Activated T-helper 1 cell treated with Interleukin-2 at 50 U/mL for 16 hours (primary cell): ENCODE measurements at places on chromosomes 1 and 21.

GRCh38 chr1:223500560-223501425 lies 107.6 kb downstream of the CCDC185 start:
- DNase-seq = no peak

DNA sequence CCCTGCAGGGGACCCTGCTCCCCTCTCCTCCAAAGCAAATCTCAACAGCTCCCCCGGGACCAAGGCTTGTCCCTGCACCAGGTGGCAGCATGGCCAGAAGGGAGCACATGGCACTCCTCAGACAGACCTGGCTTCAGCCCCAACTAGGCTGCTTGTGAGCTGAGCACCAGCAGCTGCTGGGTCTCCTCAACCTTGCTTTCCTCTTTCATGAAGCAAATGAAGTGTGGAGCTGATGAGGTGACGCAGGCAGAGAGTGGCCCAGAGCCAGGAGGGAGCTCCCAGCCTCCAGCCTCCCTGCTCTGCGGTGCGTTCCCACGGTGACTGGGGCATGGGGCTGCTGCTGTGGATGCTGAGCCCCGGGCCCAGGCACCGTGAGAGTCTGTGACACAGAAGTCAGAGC lies 34.0 kb downstream of the MEGF6 start:
- no peak for DNase-seq

- DNase-seq = no peak
Observed at GRCh38 chr1:46545784-46546183, 5.7 kb downstream of the KNCN start.

- DNase-seq = no peak
Observed at GRCh38 chr1:163168053-163168452, 34.7 kb downstream of the RGS5 start.

DNA sequence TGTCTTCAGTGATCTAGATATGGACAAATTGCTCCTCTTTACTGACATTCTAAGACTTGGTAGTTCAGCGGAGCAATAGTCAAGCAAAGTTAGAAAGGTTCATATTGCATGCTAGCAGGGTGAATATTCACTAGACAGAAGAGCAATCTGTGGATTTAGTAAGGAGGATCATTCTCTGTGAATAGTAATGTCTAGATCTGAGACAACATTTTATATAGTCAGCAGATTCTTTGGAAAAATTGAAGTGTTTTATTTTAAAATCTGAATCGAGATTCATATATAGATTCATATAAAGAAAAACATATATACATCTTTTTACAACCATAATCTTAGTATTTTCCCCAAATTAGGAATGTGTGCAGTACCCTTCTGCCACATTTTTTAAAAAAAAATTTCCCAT lies 274.5 kb upstream of the BRINP3 start:
- no peak for DNase-seq

GRCh38 chr1:101360506-101360905 lies 123.7 kb downstream of the S1PR1 start:
- DNase-seq = no peak

DNA sequence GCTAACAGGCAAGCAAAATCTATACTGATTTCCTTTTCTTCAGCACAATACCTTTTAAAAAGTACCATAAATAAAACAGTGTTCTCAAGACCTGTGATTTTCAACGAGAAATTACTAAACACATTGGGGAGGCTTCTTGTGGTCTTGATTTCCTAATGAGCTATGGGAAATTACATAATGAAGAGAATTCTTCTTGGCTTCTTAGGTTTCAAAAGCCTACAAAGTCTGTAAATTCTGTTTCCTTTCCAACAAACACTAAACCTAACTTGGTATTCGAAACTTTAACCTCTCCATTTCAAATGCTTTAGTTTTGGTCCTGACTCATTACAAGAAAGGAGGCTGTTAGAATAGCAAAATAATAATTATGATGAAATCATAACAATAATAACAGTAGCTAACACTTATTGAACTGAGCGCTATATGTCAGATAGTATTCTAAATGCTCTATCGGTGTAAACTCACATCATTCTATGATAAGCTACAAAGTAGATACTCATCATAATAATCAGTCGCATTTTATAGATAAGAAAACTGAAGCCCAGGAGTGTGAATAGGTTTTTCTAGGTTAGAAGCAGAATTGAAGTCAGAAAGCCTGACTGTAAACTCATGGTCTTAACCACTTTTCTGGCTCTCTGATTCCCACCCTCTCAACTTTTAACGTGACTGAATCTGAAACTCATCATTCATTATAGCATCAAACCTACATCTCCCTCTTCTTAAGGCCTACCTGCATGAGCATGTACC lies 486.7 kb downstream of the SMYD3 start:
- DNase-seq = no peak

GRCh38 chr1:114803001-114803400 lies 22.5 kb upstream of the SIKE1 start:
- no peak for DNase-seq

GRCh38 chr1:39609618-39610331 lies 29.7 kb downstream of the HEYL start:
- DNase-seq = peak; percentile 59

GRCh38 chr1:173823781-173824314 lies 625 bp upstream of the DARS2 start:
- DNase-seq = no peak

- DNase-seq = no peak
Observed at GRCh38 chr21:29626801-29627470, 312.9 kb downstream of the GRIK1 start.
